Upper lobe of left lung (tissue), 6 donors: ENCODE measurements at places on chromosomes 7 and 10. TPM values are rescaled to one million over a fixed set of nuclear protein-coding genes. Genes with fewer than 3 reads are reported as not detected.

- no peak for DNase-seq
Measured at GRCh38 chr10:87519582-87519981, 14.9 kb downstream of the MINPP1 start.

DNA sequence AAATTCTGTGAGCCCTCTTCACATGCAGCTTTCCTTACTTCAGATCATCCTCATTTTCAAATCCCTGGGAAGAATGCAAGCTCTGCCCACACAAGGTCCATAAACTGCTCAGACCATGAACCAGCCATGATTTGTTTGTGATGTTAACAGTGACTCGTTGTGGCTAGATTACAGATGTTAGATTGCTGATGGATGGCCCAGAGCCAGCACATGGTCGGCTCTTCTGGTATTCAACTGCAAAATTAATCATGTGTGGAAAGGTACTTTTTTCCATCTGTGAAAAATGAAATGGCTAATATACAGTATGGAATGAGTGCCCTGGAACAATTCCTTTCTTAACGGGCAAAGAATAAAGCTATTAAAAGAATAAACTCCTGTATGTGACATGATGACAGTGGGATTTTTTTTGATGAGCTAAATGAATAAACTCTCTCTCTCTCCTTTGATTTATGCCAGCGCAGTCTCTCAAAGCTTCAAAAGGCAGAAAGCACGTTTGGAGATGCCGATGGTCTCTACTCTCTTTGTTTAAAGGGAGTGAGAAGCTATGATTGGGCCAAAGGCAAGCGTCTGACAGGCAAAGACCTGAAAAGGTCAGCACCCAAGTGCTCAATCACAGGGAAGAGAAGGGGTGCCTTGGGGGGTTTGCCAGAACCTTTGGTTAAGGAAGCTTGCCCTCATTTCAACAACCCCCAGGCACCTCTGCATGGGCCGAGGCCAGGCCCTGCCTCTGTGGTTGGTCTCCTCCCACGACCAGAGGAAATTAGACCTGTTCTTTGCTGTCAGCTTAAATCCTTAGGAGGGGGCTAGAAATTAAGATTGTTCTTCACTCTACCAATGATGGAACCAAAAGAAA lies 444.0 kb upstream of the NFE2L3 start:
- DNase-seq = no peak

GRCh38 chr7:99128076-99128950 lies 15.6 kb downstream of the SMURF1 start:
- no peak for DNase-seq

- DNase-seq = no peak
Measured at GRCh38 chr7:87056346-87056745, 3.1 kb downstream of the ELAPOR2 start.

DNA sequence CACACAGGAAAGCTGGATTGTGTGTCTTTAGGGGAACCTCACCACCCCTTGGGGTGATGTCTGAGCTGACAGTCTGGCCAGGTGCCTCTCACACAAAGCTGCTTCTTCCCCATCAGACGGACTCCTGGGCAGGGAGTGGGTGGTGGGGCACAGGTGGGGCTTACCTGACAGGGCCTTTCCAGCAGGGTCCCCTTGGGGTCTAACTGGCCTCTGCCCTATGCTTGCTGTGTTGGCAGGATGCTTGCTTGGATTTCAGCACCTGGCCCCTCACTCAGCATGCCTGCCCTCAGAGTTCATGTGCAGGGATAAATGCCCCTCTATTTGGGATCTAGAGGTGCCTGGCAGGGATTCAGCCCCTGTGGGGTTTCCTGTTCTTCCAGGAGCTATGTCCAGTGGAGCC lies 496.9 kb upstream of the ZMIZ1 start:
- no peak for DNase-seq

- DNase-seq = no peak
Measured at GRCh38 chr7:55463686-55464262, 98.6 kb downstream of the LANCL2 start.

GRCh38 chr7:130822642-130823041 lies 88.6 kb upstream of the KLF14 start:
- no peak for DNase-seq

GRCh38 chr10:11931038-11931437 lies 107.9 kb downstream of the PROSER2 start:
- DNase-seq = no peak

- DNase-seq = no peak
Measured at GRCh38 chr7:111568870-111569462, 6.7 kb upstream of the IMMP2L start.

- no peak for DNase-seq
Measured at GRCh38 chr7:11831156-11831735, 752 bp downstream of the THSD7A start.

DNA sequence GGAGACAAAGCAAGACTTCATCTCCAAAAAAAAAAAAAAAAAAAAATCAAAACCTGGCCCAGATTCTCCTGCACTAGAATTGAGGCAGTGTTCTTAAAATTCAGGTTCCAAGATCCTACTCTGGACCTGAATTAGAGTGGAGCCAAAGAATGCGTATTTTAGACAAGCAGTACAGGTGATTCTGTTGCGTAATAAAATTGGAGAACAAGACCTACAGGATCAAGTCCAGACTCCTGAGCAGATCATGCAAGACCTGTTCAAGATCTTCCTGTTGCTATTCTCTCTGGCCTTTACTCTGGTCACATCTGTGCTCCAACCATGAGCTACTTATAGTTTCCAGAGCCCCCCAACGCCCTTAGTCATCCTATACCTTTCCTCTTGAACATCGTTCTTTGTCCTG lies 51.5 kb upstream of the RSBN1L start:
- no peak for DNase-seq

DNA sequence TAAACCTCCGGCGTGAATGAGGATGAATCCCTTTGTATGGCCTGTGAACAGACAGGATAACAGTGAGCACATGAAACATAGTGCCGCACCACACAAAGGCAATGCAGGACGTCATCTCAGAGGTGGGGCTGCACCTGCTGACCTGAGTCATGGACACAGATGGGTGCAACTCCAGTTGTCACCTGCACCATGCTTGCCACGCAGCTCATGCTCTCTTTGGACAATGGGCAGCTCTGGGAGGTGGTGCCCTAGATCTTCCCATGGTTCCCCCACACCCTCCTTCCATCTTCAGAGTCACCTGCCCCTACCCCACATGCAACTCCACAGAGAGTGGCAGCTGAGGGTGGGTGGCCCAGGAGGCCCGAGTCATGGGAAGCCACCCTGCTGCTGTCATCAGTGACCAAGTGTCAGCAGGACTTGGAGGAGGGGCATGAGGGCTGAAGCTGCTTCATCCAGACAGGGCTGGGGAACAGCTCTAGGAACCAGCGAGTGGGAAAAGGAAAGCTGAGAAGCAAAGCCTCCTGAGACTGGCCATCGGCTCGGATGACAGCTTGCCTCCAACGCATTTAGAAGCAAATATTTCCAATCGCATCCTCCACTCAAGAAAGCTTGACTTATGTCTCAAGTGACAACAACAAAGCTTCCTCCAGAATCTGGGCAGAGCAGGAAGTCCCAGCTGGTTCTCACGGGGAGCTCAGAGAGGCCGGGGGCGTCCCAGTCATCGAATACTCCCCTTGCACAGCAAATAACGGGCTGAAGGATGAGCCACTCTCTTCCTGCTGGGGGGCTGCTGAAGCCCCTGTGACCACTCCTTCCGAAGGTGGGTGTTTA lies 27.1 kb downstream of the VIPR2 start:
- no peak for DNase-seq

GRCh38 chr7:44385434-44386138 lies 60.2 kb upstream of the CAMK2B start:
- DNase-seq = no peak

GRCh38 chr10:30215141-30215540 lies 133.9 kb downstream of the MTPAP start:
- DNase-seq = no peak

DNA sequence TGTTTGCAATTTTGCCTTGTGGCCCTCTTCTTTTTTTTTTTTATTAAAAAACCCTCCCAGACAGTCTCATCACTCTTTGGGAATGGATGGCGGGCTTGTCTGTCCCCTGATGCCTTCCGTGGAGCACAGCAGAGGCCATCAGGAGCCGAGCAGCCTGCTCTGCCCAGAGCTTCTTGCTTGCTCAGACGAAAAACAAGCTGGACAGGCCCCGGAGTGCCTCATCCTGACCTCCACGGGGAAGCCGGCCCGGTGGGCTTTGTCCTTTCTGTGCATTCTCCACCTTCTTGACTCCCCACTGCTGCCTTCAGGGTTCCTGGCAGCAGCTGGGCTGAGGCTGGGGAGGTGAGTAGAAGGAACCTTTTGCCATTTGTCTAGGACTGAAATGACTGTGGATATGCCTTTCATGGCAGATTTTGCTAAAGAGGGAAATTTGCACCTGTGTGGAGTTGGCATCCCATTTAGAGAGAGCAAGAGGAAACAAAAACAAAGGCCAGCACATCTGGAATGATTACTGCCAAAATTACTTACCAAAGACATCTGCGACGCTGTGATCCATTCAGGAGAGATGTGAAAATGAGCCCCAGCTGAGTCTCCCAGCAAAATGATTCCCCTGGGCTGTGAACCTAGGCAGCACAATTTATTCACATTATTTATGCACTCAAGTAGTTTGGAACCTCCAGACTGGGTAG lies 108.3 kb downstream of the AOAH start:
- DNase-seq = no peak

- no peak for DNase-seq
Measured at GRCh38 chr7:146115851-146116520, 615 bp upstream of the CNTNAP2 start.

DNA sequence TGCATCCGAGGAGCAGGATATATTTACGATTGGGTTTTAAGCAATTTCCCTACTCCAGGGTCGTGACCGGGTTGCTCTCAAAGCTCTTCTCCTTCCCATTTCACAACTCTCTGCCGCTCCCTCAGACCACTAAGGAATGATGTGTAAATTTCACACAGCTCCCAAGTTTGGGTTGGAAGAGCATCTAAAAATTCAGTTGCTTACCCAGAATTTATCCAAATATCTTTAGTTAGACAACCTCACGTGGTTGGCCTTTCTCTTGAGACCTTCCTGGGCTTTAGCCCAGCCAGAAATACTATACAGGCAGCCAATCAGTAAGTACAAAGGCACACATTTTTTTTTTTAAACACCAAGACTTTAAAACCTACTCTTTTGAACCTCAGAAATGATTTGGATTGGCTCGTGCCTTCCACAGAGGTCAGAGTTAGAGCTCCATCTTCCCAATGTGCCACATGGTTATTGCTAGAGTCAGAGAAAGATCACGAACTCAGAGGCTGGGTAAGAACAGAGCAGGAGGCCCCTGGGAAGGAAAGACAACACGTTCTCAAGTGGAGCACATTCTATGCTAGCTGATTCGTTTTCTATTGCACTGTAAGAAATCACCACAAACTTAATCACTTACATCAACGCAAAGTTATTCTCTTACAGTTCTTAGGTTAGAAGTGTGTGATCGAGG lies 335.4 kb upstream of the MGMT start:
- DNase-seq = no peak

- no peak for DNase-seq
Measured at GRCh38 chr10:86254081-86254480, 112.5 kb downstream of the GRID1 start.

GRCh38 chr10:97059006-97059871 lies 126.5 kb downstream of the SLIT1 start:
- DNase-seq = peak; percentile 39

DNA sequence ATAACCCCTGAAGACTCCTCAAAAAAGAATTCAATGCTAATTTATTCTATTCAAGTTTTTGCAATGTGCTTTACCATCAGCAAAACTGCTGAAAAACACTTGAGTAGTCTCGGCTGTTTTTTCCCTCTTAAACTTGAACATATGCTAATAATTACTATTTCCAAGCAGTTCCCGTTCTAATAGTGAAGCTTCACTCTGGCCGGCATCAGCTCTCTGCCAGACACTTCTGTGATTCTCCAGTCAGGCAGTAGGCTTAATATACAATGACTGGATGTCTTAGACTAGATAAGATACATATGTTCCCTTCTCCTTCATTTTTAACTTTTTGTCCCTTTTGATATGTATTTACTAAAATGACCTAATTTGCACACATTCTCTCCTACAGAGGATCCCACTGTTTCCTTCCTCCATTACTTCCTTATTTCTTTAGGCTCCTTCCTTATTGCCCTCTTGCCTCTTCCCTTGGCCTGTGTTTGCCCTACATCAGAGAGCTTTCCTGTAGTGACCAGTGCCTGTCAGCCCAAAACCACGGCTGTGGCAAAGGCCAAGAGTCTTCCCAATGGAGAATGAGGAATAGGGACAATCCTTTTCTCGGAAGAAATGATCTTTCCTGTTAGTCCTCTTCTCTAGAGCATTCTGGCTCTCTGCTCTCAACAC lies 23.5 kb downstream of the HEPACAM2 start:
- DNase-seq = no peak

- no peak for DNase-seq
Measured at GRCh38 chr7:25861601-25862260, 290.3 kb upstream of the NFE2L3 start.

GRCh38 chr7:157889480-157889879 lies 552.7 kb downstream of the DNAJB6 start:
- no peak for DNase-seq

GRCh38 chr10:68192113-68192512 lies 39.8 kb downstream of the ATOH7 start:
- no peak for DNase-seq

- no peak for DNase-seq
Measured at GRCh38 chr10:126224967-126225671, 163.2 kb downstream of the ADAM12 start.

- DNase-seq = no peak
Measured at GRCh38 chr10:6766131-6766801, 186.2 kb upstream of the PRKCQ start.

- peak; percentile 47 for DNase-seq
Measured at GRCh38 chr10:62637249-62638061, 167.1 kb upstream of the ADO start.

GRCh38 chr10:102597131-102597991 lies 46.9 kb upstream of the TRIM8 start:
- no peak for DNase-seq

DNA sequence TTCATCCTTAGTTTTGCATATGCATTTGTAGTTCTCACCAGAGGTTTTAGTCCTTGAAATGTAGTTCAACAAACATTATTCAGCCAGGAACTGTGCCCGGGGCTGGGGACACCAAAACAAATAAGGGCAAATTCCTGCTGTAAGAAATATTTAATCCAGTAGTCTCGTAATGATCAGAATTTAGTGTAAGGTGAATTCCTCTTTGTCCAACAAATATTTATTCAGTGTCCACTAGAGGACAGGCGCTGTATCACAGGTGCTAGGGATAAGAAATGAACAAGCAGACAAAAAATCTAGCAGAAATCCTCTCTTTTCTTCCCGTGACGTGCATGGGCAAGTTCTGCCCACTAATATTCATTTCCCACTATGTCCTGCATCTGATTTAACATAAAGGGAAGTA lies 17.6 kb downstream of the LGI1 start:
- DNase-seq = no peak

GRCh38 chr7:54764861-54765260 lies 5.8 kb upstream of the SEC61G start:
- DNase-seq = no peak

ANLN gene
- 2.5 TPM for total RNA-seq

HHEX gene
- total RNA-seq = 5.8 TPM

ITGA8 gene
- total RNA-seq = 28.3 TPM

ANKRD61 gene
- total RNA-seq = not detected

PIP gene
- not detected for total RNA-seq

GPR85 gene
- not detected for total RNA-seq

DTX2 gene
- total RNA-seq = 36.3 TPM

BNIP3 gene
- total RNA-seq = 76.5 TPM

PON1 gene
- total RNA-seq = 0.20 TPM

SPAM1 gene
- not detected for total RNA-seq

CYP2C19 gene
- total RNA-seq = 2.1 TPM

AGR2 gene
- total RNA-seq = 21.9 TPM
